ENCODE measurements at places on chromosomes 3 and 15.

DNA sequence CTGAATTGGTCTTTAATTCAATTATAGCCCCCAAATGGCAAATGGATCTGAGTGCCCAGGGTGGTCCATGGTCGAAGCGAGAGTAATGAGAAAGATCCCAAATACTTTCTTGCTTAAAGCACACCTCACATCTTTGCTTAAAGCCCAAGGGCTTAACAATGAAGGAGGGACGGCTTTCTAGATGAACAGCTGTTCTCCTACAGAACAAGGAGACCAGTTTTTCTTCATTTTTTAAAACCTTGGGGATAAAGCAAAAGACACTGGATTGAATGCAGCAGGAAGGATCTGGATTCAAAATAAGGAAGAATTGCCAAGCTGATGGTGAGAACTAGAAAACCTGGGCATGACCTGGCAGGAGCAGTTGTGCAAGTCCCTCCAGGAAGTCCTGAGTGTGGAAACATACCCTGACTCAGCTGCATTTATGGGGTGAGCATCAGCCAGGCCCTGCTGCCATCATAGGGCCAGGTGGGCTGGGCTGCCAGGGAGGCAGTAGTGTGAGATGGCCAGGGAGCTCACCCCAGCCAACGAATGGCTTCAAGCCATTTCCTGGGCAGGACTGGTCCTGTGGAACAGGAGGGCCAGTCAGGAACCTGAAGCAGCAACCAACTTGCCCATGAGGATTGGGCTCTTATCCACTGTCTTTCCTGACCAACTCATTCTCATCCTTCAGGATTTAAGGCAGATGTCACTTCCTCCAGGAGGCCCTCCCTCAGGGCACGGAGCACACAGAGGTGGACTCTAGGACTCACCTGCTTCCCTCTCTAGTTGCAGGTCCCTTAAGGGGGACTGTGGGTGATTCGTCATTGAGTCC lies 18.4 kb upstream of the RHCG start:
- no peak for DNase-seq

GRCh38 chr3:150786791-150787190 lies 23.8 kb upstream of the SIAH2 start:
- DNase-seq, result no peak

DNA sequence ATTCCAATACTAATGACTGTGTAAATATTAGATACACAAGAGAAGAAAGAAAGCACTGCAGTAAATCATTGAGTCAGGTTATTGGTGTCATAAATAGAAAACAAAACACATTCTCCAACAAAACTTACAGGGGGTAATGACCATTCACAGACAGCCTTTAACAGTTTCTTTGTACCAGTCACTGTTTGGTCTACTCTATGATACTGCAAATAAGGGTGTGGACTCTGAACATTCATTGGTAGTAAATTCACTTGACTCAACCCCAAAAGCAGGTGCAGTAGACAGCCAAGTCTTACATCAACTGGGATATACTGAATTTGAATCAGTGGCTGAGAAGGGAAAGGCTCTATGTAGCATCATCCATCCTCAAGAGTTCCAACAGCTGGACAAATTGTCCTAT lies 463.5 kb downstream of the FOXP1 start:
- DNase-seq, result no peak

DNA sequence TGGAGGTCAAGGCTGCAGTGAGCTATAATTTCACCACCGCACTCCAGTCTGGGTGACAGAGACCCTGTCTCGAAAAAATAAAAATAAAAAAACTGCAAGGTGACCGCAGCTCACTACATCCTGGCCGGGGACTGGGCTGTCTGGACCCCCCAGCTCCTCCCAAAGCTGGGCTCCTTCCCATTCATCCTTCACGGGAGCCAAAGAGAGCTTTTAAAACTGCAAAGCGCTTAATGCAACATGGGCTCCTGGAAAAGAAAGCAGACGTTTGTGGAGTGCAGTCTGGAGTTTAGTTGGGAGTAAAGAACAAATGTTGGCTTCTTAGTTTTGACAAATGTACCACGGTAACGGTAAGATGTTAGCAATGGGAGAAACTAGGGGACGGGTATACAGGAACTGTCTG lies 12.1 kb downstream of the PLXND1 start:
- DNase-seq, result no peak

GRCh38 chr15:99143242-99143641 lies 38.4 kb downstream of the SYNM start:
- no peak for DNase-seq

GRCh38 chr3:67018105-67018788 lies 20.1 kb downstream of the KBTBD8 start:
- no peak for DNase-seq

DNA sequence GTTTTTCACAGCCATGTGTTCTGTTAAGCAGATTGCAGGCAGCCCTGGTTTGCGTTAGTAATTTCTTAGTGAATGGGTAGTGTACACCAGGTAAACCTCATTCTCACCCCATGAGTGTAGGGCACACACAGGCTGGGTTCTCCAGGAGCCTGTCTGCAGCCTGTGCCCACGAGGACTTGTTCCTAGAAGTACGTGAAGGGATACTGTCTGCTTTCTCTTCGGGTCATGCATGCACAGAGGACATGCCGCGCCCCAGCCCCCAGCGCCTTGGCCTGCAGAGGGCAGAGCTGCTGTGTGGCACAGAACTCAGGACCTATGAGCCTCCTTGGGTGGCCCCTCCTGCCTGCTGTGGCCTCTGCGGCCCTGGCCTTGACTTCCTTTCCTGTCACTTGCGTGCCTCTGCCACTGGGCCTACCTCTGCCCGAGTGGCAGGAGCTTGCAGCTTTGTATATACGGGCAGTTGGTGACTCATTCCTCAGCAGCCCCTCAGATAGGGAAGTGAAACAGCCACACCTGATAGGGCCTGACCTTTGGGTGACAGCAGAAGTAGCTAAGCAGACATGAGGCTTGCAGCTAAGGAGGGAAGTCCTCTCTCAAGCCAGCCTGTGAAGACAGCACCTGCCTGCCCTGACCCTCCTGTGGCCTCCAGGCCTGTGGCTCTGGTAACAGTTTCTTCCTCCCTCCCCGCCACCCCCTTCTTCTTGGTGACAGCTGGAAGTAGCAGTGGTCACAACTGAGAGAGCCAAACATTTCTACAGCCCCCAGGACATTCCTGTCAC lies 19.5 kb downstream of the PPCDC start:
- DNase-seq, result peak; percentile 89

- DNase-seq, result no peak
These were observed 6.0 kb downstream of the SNRPA1 start for GRCh38 chr15:101288905-101289513.

DNA sequence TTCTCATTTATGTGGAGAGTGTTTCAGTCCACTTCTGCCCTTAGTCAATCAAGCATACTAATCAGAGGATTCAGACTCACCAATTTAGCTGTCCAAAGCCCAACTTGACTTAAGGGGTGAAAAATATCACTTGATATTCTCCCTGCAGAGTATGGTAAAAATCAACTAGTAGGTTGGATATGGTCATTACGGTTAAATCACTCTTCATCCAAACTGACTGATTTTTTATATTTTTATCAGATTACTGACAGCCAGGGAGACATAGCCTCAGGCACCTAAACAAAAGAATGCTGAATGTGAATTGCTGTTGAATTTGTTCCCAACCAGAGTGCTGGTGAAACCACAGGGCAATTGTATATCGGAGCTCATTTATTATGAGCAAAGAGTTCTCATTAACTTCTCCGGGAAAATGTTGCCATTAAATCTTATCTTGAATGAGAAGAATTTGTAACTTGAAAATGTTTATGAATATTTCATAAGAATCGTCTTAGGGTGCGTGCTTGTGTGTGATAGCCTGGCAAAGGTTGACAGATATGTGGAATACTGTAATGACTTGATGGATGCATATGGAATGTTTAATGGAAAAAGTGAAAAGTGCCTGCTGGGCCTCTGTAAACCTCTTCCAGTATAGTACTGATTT lies 411.2 kb downstream of the NAALADL2 start:
- DNase-seq, result no peak

DNA sequence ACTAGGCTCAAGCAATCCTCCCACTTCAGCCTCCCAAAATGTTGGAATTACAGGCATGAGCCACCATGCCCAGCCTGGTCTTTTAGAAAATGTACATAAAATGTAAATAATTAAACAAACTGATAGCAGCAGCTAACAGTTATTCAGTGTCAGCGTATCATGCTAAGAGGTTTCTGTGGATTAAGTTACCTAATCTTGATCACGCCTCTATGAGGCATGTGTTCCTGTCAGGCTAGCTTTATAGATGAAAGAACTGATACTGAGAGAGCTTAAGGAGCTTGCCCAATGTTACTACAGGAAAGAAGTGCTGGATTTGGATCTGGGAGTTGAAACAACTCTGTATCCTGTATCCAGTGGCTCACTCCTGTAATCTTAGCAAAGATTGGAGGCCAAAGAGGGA lies 11.2 kb upstream of the MST1R start:
- no peak for DNase-seq

DNA sequence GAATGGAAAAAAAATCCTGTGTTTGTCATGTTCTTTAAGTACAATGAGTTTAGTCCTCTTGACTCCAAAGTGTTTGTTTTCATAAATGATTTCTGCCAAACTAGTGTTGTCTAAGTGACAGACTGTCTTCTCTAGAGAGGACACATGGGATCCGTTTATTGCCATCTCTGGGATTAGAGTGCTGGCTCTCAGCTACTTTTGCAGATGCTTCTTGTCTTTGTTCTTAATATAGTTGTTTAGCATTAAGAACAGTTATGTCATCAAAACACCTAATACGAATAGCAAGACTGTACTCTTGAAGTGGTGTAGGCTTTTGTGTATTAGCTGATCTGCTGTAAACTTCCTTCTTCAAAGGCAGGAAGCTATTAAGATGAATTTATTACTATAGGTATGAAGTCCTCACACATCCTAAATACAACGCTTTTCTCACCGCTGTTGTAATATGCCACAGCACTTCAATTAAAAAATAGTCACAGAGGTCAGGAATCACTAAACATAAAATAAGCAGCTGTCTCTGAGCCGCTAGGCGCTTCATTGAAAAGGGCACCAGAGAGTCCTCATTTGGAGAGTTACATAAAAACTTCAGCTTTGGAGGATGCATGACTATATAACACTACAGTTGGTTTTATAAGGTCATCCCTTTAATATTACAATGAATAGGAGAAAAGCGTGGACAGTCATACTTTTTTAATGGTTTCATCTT lies 128.3 kb upstream of the ZNF385D start:
- no peak for DNase-seq

- no peak for DNase-seq
These were observed 15.5 kb downstream of the BMF start for GRCh38 chr15:40092979-40093869.

GRCh38 chr3:29083676-29084075 lies 197.2 kb upstream of the RBMS3 start:
- no peak for DNase-seq

DNA sequence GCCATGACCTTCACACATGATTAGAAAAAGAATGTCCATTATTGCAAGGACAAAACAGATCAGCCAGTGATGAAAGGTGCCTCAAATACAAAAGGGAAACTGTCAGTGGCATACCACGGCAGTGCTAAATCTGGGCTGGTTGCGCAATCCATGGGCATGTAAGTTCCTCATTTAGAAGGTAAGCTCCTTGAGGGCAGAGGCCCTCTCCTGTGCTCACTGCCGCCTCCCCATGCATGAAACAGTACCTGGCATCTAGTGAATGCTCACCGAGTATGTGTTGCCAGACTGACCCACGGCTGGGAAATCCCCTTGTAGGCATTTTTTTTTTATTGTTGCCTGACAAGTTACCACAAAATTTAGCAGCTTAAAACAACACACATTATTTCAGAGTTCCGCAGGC lies 312.1 kb upstream of the CHRM5 start:
- no peak for DNase-seq

DNA sequence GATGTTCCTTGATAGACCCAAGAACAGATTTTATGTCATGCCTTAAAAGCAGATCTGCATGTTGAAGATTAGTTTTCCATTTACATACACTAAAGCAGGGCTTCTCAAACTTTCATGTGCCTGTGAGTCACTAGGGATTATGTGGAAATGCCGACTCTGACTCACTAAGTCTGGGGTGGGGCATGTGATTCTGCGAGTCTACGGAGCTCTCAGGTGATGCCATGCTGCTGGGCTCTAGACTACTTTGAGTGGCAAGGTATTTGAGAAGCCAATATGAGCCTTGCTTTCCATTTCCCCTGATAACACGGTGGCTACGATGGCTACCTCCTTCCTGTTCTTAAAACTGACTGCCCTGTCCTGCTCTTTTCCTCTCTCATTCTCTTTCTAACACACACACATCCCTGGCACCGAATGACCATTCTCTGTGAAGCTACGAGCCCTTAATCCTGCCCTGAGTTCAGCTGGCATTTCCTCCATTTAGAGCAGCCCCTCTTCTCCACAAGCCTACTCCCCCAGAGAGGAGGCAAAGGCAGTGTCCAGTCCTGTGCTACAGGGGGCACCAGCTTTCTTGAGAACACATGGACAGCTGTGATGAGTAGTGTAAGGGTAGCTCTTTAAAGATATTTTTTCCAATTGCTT lies 39.7 kb upstream of the PYGO1 start:
- no peak for DNase-seq

DNA sequence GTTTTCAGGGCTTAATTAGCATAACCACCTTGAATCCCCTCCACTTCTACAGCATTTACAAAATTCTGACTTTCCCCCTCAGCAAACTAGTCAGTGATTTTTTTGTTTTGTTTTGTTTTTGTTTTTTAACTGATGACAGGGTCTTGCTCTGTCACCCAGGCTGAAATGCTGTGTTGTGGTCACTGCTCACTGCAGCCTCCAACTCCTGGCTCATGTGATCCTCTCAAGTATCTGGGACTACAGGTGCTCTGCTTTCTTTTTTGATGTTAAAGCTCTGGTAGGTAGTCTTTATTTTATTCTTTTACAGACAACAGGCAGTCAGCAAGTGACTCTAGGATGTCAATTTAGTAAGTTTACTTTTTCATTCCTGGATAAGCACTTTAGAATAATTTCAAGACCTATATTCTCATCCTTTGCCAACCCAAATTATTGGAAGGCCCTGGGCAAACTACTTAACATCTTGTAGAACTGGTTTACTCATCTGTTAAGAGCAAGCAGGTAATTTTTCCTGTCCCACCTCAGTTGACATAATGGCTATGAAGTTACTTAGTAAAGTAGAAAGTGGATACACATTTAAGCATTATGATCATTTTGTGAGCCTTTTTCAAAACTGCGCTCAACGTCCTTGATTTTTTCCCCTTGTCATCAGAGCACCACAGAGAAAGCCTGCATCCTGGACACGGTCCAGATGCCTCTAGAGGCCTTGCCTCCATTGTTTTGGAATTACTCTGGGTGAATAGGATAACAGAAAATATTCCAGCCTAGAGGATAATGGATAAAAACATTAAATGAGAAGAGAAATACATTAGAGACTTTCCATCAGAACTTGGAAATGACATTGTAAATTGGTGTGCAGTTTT lies 69.9 kb upstream of the NDUFB4 start:
- DNase-seq, result no peak

GRCh38 chr3:59418836-59419235 lies 369.0 kb upstream of the CFAP20DC start:
- DNase-seq, result no peak
